NCI-H2227 treated with DMSO at 0.1 percent for 48 hours (cell line): ENCODE measurements at places on chromosomes 16 and 17.

- no peak for DNase-seq
Measured at GRCh38 chr17:47686664-47687327, 7.2 kb upstream of the TBKBP1 start.

- no peak for DNase-seq
Measured at GRCh38 chr16:84136331-84137125, 8.4 kb downstream of the HSDL1 start.

DNA sequence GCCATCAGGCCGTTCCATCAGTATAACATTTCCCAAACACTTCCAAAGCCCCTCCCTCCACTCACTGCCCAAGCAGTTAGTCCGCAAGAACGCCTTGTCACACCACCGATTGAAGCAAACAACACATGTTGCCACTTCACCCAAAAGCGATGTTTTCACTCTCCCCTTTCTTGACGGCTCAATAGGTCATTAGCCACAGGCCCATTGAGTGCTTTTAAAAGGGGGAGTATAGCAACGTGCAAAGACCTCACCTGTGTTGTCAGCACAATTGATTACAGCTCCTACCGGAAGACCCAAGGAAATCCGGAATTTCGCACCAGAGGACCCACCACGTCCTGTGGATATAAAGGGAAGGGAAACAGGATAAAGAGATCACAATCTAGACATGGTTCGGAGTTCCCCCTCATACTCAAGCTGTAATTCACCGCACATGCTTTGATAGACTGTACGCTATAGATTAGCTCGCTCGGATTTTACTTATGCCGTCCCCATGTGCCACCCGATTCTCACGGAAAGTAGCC, 690 bp downstream of the RPL23 start:
- DNase-seq: no peak

- no peak for DNase-seq
Measured at GRCh38 chr17:10169290-10169689, 29.1 kb downstream of the GAS7 start.

GRCh38 chr16:8736123-8736668, 61.2 kb downstream of the TMEM186 start:
- DNase-seq: no peak

- DNase-seq: no peak
Measured at GRCh38 chr16:85627526-85628264, 14.6 kb downstream of the GSE1 start.

- DNase-seq: no peak
Measured at GRCh38 chr16:73912281-73912680, 384.3 kb upstream of the PSMD7 start.

- no peak for DNase-seq
Measured at GRCh38 chr17:33113276-33113990, 121.8 kb downstream of the SPACA3 start.

GRCh38 chr17:8041249-8041928, 2.5 kb downstream of the ALOX15B start:
- DNase-seq: no peak

- DNase-seq: no peak
Measured at GRCh38 chr17:4584917-4585637, 748 bp downstream of the SMTNL2 start.
